ENCODE measurements at places on chromosomes 6 and 20.

- DNase-seq = no peak
These were observed 11.2 kb downstream of the GNAS-AS1 start for GRCh38 chr20:58839474-58839874.

- no peak for DNase-seq
These were observed 200.5 kb upstream of the HSF2 start for GRCh38 chr6:122198922-122199321.

DNA sequence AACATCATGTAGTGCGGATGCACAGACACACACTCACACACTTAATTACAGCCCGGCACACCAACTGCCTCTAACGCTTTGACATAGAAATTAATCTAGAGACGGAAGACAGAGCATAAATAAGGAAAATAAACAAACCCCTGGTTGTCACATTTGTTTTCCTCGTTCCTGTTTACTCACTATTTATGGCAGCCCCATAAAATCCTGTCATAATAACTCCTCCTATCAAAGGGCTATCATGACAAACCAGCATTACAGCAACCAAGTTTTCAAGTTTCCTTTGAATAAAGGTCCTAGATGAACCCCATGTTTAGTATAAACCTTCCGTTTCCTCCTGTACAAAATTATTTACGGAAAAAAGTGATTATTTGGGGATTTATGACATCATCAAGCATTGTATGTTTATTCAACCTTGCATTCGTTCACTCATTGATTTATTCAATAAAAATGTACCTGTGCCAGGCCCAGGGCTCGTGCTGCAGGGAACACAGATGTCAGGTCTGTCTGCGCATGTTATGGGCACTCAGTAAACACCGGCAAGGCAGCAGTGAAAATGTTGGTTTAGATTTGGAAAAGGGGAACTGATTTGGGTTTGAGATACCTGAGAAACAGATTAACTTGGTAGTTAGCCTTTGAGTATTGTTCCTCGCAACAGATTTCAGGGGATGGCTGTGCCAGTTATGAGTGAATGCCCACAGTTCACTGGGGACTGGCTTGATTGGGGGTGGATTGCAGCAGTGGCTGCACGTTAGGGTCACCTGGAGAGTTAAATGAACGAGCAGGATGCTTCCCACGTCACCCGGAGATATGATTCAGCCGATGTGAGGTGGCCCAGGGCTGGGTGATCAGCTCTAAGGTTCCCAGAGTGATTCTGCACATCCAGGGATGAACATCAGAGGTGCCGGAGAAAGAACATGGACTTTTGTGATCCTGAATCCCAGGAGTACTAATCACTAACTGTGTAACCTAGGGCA is 295.3 kb upstream of the FOXQ1 start:
- DNase-seq = no peak

DNA sequence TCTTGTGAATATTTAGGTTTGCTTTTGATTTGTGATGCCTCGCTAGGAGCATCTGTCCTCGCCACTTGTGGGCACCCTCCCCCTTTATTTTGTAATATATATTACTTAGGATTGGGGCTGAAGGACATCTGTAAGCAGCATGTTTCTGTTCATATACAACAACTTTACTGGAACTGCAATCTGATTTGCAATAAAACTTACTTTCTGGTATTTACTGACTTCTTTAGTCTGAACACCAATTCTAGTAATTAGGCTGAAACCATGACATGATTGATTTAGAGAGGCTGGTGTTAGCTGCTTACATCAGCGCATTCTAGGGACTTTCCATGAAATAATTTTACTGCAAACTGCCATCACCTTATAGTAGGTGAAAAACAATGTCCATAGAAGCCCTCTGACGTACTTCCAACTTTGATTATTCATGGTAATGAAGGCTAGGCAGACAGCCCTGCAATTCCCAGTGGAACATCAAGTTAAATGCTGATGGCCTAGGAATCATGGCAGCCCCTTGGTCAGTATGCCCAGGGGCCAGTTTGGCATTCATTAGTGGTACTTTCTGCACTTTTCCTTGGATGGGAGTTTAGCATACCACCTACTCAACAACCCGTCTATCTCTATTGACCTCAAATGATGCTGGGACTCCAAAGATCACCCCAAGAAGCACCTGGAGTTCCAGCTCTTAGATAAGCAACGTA is 132.9 kb upstream of the MCHR2 start:
- no peak for DNase-seq

GRCh38 chr20:52971498-52972189 is 514 bp upstream of the TSHZ2 start:
- no peak for DNase-seq

DNA sequence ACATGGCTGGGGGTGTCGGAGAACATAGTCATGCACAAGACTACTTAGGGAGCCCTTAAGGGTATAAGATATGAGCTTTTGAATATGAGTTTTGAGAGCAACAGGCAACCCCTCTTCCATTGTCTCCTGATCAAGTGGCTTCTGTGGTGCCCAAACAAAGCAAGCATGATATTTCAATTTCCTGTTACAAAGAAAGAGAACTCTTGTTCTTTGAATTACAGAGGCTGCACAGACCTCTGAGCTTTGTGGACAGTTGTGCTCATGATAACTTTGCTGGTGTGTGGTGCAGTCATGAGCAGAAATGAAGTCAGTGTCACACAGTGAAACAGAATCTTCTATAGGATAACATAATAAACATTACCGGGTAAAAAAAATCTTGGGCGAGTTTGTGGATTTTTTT is 66.8 kb upstream of the THEMIS start:
- no peak for DNase-seq

DNA sequence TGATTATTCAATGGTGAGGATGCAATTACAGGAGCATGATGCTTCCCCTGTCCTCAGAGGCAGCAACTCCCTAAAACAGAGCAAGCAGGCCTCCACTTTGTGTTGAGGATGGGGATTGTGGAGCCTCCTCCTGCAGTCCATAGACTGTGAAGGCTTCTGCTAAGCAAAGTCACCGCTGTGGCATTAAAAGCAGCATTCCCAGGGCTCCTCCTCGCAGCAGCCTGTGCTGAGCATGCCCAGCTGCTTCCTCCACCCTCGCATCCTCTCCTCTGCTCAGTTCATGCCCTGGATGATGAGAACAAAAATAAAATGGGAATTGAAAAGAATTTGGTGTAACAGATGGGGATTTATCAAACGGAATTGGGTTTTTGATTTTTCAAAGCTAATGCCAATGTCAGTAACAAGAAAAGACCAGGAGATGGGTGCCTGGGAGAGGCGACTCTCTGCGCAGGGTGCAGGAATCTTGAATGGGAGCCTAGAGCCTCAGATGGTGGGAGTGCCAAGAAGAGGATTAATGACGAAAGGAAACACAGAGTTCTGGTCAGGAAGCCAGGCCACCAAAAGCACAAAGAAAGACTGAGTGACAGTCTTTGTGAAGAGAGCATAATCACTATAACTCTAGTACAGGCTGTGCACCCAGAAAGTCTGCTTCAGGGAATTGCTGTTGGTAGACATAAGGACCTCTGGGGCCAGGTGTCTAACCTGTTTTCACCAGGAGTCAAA is 347.6 kb downstream of the TPBG start:
- DNase-seq = no peak

DNA sequence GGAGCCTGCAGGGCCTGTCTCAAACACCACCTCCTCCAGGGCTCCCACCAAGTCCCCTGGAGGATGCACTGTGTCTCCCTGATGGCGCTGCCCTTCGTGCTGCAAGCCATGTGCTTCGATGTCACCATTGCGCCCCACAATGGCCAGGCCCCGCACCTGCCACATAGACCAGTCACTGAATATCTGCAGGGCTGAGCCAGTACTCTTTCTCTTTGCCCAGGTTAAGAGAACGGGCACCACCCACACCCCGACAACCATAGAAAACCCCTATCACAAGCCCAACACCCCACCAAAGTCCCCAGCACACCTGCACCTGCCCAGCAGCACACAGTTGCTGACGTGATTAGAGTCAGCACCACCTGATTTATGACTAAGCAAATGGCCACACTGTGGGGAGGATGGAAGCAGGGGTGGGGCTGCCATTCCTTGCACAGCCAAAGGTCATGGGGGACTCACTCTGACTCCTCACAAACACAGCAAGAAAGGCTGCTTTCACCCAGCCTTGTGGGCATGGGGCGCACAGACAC is 104.3 kb downstream of the SLC23A2 start:
- no peak for DNase-seq

GRCh38 chr6:34170346-34170745 is 24.5 kb upstream of the GRM4 start:
- DNase-seq = no peak

DNA sequence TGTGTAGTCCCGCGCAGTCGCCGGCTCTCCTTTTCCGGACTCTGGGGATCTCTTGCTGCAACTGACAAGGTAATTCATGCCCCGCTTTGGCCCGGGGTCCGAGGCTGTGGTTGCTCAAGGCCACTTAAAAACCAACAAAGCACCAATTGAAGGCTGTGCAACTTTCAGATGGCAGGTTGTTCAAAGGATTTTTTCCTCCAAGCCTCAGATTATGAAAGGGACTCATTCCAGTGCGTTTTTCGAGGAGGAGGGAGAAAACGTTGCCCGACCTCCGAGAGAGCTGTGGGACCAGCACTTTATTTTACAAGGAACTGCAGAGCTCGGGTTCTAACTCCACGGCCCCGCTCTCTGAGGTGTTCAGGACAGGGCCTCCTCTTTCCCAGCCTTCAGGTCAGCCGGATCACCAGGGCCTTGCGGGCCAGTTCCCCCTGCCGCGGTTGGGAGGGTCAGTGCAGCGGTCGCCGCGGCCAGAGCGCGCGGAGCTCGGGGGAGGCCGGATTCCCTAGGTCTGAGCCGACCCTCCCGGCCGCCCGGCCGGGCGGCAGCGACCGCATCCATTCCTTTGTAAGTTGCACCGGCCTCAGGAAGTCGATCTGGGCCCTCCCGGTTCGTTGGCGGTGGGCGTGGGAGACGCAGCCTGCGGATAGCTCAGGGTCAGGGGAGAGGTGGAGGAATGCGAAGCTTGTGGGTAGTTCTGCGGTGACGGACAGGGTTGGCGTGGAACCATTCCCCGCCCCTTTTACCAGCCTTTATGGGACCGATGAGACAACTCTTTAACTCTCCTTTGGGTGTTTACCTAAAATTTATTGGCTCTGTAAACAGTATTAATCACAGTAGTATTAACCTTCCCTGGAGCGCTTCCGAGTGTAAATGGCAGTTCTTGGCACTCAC is 1.6 kb downstream of the UTRN start:
- no peak for DNase-seq

- no peak for DNase-seq
These were observed 2.0 kb downstream of the FOXC1 start for GRCh38 chr6:1611572-1612298.

DNA sequence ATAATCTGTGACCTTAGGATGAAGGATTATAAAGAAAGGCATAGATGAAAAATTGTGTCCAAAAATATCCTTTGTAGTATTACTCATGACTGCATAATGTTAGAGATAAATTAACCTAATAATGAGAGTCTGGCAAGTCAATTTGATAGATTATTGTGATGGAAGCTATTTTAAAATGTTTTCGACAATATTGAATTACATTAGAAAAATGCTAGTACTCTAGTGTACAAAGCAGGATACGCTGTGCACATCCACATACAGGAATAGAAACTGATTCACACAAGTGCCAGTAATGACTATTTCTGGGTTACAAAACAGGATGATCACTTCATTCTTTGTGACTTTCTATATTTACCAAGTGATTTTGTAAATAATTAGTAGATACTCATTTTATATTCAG is 3.3 kb downstream of the SLC17A2 start:
- DNase-seq = no peak

DNA sequence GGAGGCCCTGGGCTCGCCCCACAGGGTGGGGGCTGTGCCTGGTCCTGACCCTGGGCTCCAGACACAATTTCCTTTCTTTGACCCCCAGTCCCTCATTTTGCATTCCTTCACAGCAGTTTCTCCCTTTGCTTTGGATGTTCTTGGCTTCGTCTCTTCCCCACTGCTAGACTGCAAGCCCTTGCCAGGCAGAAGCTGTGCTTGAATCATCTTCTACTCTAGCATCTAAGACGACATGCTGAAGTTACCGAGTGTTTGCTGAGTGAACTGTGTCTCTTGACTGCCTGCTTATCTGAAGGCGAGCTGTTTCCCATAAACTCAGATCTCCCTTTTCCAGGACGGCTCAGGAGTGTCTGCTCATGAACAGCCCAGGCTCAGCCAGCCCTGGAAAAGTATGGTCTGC is 14.3 kb upstream of the SYNDIG1 start:
- DNase-seq = no peak

DNA sequence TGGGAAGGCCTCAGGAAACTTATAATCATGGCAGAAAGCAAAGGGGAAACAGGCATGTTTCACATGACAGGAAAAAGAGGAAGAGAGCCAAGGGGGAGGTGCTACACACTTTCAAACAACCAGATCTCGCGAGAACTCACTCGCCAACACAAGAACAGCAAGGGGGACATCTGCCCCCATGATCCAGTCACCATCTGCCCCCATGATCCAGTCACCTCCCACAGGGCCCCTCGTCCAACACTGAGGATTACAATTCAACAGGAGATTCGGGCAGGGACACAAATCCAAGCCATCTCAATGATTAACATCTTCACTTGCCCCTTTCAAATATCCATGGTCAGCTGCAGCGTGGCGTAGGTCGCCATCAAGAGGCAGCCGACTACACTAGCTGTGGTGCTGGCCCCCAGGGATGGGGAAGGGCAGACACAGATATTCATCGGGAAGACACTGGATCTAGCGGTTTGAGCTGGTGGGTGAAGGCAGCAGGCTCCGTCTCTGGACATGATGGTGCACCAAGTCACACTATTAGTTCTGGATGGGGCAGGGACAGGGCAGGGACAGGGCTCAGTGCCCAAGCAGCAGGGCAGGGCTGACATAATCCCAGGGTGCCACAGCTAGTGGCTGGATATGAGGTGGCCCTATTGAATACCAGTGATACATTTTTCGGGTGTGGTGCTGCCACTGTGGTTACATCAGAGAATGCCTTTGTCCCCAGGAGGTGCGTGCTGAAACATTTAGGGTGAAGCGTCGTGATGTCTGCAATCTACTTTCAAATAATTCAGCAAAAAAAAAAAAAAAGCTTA is 31.6 kb downstream of the TUBB2B start:
- DNase-seq = no peak

DNA sequence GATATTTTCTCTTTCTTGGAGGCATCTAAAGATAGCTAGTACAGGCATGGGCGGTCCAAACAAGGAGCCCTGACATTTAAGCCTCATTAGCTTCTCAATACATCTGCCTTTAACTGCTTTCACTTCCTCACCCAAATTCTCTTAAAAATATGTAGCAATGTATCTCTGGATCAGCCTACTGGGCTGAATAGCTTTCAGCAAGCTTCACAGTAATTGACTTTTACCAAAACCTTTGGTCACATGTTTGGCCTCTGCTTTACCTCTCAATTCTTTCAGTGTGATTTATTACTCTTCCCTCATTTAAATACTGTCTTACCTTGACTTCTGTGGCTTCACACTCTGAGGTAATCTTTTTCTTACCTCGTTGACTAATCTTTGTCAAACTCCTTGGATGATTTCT is 1618.1 kb downstream of the GRIK2 start:
- no peak for DNase-seq

DNA sequence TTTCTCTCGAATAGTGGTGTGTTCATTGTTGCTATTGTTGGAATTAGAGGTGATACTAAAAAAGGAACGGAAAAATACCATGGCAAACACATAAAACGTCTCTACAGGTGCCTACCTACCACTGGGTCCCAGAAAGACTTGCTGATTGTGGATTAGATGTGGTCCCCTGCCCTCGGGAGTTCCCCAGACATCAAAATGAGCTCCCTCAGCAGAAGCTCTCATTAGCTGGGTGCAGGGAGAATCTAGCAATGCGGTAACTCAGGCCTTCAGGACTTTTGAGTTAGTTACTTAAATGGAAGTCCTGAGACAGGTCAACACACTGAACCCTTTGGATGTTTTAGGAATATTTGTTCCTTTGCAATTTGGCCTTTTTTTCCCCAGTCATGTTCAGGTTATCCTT is 6.1 kb downstream of the IRF4 start:
- no peak for DNase-seq

GRCh38 chr6:26613201-26613600 is 16.4 kb downstream of the ABT1 start:
- DNase-seq = no peak

All from stimulated activated CD8-positive, alpha-beta memory T cell treated with anti-CD3 and anti-CD28 coated beads, Interleukin-15, amount 100 ng/mL, for 48 hours (primary cell).